ENCODE measurements at places on chromosomes 12 and 14.

- no peak for DNase-seq
These were observed 21.3 kb downstream of the FKBP11 start for GRCh38 chr12:48903982-48904411.

DNA sequence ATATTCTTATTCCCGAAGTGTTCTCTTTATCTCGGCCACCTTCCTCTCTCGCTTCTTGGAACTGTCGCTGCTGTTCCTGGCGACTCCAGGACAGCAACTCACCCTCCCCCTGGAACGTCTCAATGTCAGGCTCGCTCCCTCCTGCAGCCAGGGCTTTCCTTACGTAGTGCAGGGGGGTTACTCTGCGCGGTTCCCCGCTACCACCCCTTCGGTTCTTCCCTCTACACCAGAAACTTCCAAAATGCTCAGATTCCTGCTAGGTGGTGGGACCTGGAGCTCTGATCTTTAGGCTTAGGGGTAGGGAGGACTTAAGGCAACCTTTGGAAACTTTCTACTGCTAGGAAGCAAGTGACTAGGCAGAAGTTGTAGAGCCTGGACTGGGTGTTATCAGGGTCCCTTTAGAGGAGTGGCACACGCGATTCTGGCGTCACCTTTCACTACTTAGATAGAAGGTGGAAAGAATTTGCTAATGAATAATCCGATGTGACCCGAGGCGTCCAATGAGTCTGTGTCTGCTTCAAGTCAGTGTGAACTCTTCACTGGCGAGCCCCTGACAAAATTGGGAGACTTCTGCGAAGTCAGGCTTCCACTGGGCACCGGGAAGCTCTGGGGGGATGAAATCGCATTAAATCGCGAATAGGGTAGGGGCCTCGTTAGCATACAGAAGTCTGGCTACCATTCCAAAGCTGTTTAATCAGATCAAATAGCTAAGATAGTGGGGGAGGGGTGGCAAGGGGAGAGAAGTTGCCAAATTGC, 900 bp upstream of the DPF3 start:
- peak; percentile 46 for DNase-seq

- no peak for DNase-seq
These were observed 51.3 kb upstream of the PTCSC3 start for GRCh38 chr14:36227802-36228201.

DNA sequence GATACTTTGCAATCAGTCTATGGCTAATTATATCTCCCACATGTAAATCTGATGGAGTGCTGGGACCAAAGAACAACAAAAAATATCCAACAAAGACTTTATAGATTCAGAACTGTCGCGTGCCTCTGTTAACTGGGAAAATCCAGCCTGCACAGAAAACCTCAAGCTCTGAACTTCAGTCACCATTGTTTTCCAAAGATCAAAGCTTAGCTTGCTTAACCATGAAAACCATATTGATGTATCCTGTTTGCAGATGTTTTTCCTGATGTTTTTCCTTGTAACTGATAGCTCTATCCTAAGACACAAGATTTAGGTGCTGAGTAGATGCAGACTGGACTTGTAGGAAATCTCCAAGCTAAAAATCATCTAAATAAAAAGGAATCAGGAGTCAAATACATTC, 163.7 kb downstream of the GXYLT1 start:
- DNase-seq, result no peak

- DNase-seq, result no peak
These were observed 36.2 kb upstream of the ATP2A2 start for GRCh38 chr12:110244829-110245228.

GRCh38 chr14:86450085-86450484, 920.1 kb downstream of the FLRT2 start:
- no peak for DNase-seq

DNA sequence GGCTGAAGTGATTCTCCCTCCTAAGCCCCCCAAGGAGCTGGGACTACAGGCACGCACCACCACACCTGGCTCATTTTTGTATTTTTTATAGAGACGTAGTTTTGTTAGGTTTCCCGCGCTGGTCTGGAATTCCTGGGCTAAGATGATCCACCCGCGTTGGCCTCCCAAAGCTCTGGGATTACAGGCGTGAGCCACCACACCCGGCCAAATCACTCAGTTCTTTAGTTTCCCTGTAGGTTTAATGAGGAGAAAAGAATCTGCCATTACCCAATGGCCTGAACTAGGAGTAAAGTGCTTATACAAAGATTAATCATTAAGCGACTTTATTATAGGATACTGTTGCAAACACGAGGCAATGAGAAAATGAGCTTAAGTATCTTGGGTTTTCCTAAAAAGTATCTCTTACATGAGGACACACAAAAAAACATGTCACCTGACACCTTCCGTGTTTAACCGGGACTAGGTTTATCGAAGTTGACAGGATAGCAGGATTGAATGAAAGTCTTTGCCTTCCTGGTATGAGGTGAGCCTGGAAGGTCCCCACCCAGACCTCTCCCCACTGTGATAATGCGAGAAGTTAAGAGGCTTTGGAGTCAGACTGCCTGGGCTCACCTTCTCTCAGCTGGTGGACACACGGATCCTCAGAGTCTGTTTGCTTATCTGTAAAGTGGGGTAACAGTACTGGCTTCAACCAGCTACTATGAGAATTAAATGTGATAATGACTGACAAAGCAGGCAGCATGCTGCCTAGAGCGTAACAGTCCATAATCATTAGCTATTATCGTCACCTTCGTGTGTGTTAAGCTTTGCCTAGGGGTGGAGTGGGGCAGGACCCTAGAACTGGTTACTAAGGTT, 133.5 kb upstream of the KRAS start:
- DNase-seq, result no peak

DNA sequence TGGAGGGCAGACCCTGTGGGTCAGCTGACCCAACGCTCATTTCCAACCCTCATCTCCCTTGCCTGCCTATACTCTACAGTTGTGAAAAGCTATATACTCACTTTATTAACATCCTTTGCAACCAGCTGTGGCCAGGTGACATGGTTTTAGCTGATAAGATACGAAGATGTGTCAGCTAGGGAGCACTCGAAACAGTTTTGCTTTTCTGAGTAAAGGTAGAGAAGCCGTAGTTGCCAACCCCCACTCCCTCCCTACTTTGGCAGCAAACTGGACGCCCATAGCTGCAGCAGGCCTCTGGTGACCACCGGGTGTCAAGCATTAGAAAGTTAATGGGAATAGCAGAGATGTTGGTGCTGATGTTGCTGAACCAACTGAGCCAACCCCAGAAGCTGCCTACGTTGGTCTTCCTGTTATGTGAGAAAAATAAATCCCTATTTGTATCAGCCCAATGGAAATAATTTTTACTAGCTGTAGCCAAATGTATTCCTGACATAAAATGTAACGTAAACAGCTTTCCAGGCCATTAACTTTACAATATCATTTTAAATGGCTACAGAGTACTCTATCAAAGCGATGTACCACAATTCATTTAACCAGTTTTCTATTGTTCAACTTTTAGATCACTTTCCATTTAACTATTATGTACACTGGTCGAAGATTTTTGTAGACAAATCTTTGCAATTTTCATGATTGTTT, 98.5 kb upstream of the TMCC3 start:
- no peak for DNase-seq

- DNase-seq, result peak; percentile 87
These were observed at the start of gene METTL17 for GRCh38 chr14:20989787-20990600. METTL17 (plus strand) TSS chr14:20989980; CDS start chr14:20990003, 23 bp downstream.

- DNase-seq, result no peak
These were observed 29.5 kb upstream of the CISTR start for GRCh38 chr12:53781228-53781801.

GRCh38 chr12:49201595-49202295, 12.9 kb upstream of the TUBA1A start:
- no peak for DNase-seq

DNA sequence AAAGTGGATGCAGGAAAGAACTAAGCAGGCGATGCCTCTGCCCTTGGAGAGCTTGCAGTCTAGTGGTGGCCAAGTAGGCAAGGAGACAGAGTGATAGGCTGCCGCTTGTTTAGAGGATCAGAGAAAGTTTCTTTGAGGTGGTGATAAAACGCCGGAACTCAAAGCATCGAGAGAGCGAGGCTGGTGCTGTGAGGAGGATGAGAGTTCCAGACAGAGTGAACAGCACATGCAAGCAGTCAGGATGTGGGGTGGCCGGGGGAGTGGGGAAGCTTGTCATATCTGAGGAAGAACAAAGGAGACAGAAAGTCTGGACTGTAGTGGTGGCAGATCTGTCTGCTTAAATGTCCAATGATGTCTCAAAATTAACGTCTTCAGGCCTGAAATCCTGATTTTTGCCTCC, 319.7 kb downstream of the SNAPC1 start:
- no peak for DNase-seq

DNA sequence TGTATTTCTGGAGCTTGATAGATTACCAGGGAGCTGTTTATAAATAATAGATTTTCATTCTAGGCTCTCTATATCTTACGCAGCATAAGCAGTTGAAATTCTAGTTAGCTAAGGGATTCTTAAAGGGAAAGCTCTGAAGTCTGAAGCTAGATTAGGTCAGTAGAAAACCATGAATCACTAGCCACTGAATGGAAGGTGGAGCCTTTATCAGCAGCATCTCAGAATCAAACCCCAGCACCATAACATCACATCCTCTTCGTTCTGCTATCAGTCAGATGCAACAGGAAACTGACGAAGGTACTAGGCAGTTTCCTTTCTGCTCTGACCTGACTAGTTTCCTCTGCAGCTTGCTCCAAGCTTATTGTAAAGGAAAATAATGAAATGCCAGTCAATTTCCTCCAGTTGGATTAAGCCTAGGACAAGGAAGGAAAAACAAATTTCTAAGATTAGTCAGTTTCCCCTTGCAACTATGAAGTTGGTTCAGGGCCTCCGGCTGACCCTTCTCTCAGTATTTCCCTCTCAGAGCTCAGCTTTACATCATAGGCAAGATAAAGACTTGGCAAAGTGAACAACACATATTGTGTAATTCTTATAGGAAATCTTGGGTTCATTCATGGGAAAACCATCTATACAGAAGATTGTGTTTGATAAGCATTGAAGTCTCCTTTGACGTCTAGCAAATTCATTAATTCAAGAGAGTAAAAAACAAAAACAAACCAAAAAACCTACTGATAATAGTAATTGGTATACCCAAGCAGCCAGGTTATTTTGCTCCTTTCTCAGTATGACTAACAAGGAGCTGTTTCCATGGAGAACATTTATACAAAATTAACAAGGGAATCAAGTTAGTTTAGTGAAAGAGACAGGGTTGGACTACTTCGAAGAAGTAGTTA, 43.4 kb upstream of the CFAP54 start:
- no peak for DNase-seq

DNA sequence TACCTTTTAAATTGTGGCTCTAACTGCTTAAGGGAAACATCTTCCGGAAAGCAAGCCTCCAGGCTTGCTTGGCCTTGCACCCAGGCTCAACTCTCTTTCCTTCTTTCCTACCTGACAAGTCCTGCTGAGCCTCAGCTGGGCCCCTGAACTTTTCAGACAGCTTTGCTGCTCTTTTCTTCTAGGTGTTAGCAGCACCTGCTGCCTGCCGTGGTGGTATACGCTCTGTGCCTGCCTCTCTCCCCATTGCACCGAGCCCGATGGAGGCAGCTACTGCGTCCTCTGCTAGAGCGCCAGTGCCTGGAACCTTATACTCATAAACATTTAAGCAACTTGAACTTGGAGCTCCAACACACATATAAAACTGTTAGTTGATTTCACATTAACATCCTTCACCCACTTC, 195.7 kb downstream of the ANO6 start:
- no peak for DNase-seq

- DNase-seq, result no peak
These were observed 8.2 kb upstream of the GOLGA3 start for GRCh38 chr12:132836795-132837331.

- DNase-seq, result no peak
These were observed 573 bp downstream of the ARL6IP4 start for GRCh38 chr12:122981036-122981471.

DNA sequence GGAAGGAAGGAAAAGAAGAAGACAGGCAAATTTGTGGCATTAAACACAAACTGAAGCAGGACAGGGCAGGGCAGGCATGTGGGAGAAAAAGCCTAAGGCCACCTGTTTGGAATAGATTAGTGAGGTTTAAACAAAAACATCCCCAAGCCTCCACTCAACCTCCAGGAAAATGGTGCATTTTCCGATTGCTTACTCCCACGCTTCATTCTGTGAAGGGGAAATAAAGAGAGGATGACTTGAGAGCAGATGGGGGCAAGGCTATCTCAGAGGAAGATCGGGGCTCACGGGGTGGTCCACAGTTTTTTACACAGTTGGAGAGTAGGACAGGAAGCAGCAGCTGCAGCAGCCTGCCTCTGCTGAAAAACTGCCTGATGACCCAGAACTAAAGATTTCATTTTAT, 250.9 kb downstream of the DUSP6 start:
- DNase-seq, result no peak

GRCh38 chr12:112005419-112006395, 7.3 kb downstream of the TMEM116 start:
- DNase-seq, result no peak

DNA sequence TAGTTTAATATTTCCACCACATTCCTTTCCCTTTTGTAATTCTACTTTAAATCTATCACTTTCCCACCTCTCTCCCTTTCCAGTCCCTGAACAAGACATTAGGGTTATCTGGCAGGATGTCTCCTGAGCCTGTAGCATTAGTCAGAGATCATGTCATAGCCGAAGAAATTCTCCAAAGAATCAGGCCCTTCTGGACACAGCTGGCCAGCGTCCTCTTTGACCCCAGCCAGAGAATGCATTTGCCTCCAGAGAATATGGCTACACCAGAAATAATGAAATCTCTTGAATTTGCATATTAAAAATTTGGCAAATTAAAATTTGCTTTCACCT, 56.7 kb downstream of the NTF3 start:
- no peak for DNase-seq

GRCh38 chr12:67419810-67420209, 150.7 kb downstream of the CAND1 start:
- no peak for DNase-seq

GRCh38 chr14:64296561-64296960, 2.4 kb upstream of the ESR2 start:
- no peak for DNase-seq

DNA sequence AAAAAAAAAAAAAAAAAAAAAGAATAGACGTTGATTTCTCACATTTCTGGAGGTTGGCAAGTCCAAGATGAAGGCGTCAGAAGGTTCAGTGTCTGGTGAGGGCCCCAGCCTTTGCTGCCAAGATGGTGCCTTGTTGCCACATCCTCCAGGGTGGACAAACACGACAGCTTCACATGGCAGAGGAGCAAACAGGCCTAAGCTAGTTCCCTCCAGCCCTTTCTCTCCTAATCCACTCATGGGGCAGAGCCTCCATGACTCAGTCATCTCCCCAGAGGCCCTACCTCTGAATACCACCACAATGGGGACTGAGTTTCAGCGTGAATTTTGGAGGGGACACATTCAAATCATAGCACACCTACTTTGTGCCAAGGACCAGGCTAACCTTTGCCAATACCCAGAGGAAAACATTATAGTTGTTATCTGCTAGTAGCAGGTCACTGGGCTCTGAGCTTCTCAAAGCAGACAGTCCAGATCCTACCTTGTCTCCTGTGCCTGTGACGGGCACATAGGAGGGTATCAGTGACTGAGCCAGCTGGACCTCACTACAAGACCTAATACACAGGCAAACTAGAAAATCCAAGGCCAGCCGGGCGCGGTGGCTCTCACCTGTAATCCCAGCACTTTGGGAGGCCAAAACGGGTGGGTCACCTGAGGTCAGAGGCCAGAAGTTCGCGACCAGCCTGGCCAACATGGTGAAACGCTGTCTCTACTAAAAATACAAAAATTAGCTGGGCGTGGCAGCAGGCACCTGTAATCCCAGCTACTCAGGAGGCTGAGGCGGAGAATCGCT, 10.5 kb upstream of the BCL11B start:
- no peak for DNase-seq
